Retina (tissue), 1 donor: ENCODE measurements at places on chromosomes 4 and X.

GRCh38 chr4:75781305-75781704, 56.9 kb downstream of the USO1 start:
- no peak for DNase-seq

DNA sequence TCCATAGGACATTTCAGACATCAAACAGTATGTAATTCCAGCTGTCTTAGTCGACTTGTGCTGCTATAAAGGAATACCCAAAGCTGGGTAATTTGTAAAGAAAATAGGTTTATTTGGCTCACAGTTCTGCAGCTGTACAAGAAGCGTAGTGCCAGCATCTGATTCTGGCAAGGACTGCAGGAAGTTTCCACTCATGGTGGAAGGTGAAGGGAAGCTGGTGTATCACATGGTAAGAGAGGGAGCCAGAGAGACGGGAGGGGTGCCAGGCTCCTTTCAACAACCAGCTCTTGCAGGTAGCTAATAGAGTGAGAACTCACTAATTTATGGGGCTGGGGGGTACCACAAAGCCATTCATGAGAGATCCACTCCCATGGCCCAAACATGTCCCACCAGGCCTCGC, 253.0 kb upstream of the FGF13 start:
- no peak for DNase-seq

DNA sequence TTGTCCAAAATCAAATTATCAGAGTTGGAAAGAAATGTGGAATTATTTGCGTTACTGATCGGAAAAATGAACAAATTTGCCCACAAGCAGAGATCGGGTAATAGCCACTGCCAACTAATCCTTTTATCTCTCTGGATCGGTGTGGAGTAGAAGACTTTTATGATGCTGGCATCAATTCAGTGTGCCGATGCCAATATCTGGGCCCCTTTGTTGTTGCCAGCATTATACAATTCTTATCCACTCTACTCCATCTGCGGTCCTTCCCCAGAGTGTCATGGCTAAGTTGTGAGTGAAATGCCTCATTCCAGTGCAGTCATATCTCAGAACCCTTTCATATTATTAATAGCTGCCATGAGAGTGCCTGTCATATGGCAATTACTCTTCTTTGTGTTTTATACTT, 660.2 kb downstream of the ADGRL3 start:
- no peak for DNase-seq

GRCh38 chrX:119802546-119802945, 11.1 kb upstream of the RPL39 start:
- DNase-seq = no peak

DNA sequence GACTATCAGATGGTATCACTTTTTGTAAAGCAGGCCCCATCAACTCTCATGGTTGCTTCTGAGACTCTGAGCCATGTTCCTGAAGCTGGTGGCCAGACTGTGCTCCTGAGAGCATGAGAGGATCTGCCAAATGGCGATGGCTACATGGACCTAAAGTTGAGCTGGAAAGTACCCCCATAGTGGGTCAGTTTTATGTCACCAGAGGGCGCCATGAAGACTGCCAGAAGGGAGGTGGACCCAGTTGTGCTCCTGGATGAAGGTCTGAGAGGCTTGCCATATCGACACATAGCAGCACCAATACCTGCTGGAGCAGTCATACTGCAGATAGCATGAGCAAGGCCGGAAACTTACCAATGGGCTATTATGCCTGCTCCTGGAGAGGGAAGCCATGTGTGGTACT, 105.7 kb downstream of the SLITRK2 start:
- no peak for DNase-seq

DNA sequence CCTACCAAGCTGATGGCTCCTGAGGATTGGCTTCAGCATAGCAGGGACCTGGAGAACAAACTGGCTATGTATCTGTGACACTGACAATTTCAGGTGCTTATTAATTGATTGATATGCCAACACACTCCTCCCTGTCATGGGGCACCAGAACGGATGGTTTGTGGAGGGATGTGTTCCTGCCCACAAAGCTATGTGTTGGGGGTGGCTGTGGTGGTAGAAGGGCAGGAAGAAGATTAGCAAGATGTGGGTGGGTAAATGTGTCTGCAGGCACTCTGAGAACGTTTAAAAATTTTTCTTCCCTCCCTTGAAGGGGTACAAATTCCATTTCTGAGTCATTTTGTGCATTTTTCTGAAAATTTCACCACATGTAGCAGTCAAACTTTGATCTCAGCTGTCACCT, 55.0 kb upstream of the SCML1 start:
- DNase-seq = no peak

DNA sequence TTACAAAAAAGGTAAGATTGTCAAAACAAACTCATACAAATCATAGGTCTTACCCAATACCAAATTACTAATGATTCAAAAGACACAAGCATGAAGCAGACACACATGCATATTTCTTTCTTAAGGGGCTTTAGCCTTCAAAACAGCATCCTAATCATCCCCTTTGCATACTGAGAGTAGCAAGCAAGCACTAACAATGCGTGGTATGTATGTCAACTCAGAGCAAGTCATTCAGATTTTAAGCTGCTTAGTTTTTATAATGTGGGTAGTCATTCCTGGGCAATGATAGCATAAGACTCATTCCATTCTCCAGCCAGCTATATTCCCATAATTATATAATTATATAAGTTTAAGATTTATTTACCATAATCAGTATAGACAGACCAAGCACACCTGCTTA, 219.6 kb downstream of the DKK2 start:
- no peak for DNase-seq

- no peak for DNase-seq
These were observed 27.9 kb upstream of the KIAA1210 start for GRCh38 chrX:119155416-119156035.

- DNase-seq = no peak
These were observed 18.6 kb upstream of the TEX13B start for GRCh38 chrX:108000751-108001150.

GRCh38 chr4:36374836-36375511, 93.6 kb downstream of the DTHD1 start:
- no peak for DNase-seq

DNA sequence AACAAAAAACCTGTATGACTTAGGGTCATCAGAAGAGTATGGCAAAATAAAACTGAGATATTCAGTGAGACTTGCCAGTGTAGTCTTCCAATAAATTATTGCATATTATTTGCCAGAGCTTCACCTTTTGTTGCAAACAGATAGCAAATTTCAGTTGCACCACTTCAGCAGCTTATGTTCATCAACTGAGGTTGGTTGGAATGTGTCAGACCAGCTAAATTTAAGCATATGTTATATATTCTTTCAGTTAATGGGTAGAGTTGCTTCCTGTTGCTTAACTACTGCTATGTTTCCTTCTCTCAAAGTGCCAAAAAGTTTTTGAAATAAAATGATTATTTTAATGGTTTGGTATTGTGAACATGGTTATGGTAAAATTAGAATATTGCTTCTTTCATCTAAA, 61.5 kb downstream of the GALNT7 start:
- DNase-seq = no peak

GRCh38 chr4:115824630-115825029, 711.2 kb upstream of the NDST4 start:
- no peak for DNase-seq

DNA sequence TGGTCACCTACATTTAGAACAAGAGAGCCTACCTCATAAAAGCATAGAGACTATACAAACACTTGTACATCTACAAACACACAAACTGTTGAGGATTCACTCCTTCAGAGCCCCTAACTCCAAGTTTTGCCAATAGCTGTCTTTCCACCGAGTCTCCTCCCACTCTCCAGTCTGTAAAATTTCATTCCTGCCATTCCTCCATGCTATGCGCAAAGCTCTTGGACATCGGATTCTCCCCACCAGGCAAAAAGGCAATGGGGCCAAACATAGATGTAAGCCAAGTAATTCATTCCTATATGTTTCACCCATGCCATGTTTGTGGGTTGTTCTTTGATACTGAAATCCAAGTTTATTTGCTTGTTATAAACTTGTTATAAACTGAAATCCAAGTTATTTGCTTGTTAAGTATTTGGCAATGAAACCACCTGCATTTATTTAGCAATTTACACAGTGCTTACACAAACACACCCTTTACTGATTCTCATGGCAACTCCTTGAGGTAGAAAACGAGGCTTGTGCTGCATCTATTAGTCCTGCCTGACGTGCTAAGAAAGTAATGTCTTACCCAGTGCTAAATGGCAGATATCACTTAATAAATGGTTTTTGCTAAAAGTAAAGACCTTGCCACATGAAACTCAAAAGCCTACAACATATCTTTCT, 91.1 kb downstream of the SCFD2 start:
- no peak for DNase-seq

DNA sequence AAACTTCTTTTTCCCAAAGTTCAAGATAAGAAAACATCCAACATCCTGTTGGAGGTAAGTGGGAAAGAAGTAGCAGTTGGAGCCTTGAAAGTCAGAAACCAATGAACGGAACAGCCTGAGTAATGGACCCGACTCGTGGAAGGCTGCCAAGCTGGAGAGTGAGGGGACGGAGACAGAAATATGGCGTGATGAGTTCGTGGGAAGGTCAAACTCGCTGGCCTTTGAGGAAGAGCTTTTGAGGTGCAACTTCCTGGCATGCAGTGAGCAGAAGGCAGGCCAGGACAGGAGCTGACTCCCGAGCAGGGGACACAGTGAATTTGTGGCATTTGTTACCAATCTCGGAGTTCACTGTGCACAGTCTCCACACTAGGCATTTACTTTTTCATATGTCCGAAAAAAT, 1.0 kb upstream of the TRIML1 start:
- no peak for DNase-seq

DNA sequence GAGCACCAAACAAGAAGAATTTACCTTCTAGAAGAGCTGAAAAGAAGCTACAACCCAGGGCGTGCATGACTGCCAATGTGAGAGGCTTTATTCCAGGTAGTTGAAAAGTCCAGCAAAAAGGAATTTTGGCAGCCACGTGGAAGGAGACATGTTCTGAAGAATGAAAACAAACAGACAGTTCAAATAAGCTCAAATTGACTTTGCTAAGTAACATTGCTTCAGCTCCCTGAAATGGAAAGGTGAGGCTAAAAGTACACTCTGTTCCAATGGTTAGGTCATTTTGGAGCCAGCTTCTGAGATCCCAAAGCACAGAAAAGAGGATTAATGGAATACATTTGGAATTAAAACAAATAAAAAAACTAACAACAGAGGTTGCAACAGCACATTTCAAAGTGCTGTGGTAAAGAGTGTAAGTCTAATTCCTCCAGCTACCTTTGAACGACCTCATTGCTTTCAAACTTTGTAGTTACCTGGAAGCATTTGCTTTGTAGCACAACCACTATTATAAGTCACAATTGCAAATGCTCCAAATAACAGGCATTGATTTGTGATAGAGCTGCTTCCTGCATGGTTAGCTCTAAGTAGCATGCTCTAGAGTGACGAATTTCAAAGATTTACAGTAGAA, 405.3 kb upstream of the EDA2R start:
- no peak for DNase-seq

- DNase-seq = no peak
These were observed 28.7 kb downstream of the UGT2B7 start for GRCh38 chr4:69124941-69125340.

DNA sequence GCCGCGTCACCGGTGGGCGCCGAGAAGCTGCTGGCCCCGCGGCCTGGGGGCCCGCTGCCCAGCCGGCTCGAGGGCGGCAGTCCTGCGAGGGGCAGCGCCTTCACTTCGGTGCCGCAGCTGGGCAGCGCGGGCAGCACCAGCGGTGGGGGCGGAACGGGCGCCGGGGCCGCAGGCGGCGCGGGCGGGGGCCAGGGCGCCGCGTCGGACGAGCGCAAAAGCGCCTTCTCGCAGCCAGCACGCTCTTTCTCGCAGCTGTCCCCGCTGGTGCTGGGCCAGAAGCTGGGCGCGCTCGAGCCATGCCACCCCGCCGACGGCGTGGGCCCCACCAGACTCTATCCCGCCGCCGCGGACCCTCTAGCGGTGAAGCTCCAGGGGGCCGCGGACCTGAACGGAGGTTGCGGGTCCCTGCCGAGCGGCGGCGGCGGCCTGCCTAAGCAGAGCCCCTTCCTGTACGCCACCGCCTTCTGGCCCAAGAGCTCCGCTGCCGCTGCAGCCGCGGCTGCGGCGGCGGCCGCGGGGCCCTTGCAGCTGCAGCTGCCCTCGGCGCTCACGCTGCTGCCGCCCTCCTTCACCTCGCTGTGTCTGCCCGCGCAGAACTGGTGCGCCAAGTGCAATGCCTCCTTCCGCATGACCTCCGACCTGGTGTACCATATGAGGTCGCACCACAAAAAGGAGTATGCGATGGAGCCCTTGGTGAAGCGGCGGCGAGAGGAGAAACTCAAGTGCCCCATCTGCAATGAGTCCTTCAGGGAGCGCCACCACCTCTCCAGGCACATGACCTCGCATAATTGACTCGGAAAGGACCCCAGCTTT, 5.6 kb downstream of the PRDM8 start:
- DNase-seq = peak; percentile 86

- DNase-seq = no peak
These were observed 2.9 kb downstream of the TBCK start for GRCh38 chr4:106312997-106313522.

DNA sequence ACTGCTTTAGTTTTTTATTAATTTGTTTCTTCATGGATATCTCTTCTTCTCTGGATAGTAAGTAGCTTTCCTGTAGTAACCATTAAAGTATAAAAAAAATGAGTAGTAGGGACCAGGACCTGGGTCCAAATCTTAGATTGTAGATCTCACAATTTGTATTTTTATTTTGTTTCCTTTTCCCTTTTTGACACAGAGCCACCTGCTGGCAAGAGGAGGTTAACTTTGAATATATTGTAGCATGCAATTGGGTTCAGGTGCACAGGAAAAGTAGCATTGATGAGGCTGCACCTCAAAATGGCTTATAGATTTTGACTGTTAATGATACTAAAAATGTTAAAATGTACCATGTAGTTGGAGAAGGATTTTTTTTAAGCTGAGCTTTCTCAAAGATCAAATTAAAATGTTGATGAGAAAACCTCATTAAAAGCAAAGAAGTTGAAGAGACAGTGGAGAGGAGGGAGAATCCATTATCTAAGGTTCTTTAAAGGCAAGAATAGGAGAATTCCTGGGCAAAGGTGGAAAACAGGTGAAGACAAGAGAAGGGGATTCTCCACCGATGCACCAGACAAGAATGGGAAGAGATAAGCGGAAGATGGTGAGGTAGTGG, 48.3 kb upstream of the HPGDS start:
- DNase-seq = no peak

- peak; percentile 33 for DNase-seq
These were observed 25.9 kb downstream of the SMIM31 start for GRCh38 chr4:164779811-164780216.
